ENCODE measurements at places on chromosomes 2 and 18. TPM values are rescaled to one million over a fixed set of nuclear protein-coding genes. Genes with fewer than 3 reads are reported as not detected.
A peak's percentile ranks its signal among the peaks of the same experiment; 100 is the strongest.

DNA sequence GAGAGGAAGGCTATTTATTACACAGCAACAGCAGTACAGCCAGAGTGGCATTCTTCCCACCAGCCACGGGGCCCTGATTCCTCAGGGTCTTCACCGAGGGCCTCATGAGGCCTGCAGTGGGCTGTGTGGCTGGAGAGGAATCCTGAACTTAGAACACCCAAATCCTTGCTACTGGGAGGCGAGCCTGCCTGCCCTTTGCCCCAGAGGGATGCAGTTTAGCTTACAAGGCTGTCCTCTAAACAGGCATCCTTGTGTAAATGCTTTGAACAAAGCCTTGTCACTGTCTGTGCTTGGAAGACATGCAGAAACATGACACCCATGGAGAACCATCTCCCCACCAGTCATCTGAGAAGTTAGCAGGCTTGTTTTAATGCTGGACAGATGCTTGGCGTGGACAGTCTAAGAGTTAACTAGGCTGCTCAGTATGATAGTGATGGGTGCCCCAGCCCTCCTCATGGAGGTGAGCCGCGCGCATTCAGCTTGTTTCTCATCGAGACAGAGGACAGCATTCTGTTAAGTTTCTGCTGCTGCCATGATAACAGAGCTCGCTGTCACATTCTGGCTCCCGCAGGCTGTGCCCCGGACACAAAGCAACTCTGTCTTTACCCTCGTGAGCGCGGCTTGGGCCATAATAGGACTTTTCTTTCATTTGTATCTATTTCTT, 42.9 kb downstream of the ADI1 start:
- DNase-seq = no peak

DNA sequence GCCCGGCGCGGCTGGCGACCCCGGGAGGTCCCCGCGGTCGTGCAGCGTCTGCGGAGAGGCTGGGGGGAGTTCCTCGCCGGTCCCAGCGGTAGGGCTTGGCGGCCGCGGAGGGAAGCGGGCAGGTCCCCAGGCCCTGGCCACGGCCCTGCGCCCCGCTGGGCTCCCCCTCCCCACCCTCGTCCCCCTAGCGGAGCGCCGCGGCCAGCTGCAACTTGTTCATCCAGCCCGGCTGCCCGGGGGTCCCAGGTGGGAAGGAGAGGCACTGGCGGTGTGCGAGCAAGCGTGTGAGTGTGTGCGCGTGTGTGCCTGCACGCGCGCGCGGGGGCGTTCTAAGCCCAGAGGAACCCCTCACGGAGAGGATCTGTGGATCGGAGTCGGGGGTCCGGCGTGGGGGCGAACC, 1.3 kb downstream of the PTPRM start:
- DNase-seq = no peak

DNA sequence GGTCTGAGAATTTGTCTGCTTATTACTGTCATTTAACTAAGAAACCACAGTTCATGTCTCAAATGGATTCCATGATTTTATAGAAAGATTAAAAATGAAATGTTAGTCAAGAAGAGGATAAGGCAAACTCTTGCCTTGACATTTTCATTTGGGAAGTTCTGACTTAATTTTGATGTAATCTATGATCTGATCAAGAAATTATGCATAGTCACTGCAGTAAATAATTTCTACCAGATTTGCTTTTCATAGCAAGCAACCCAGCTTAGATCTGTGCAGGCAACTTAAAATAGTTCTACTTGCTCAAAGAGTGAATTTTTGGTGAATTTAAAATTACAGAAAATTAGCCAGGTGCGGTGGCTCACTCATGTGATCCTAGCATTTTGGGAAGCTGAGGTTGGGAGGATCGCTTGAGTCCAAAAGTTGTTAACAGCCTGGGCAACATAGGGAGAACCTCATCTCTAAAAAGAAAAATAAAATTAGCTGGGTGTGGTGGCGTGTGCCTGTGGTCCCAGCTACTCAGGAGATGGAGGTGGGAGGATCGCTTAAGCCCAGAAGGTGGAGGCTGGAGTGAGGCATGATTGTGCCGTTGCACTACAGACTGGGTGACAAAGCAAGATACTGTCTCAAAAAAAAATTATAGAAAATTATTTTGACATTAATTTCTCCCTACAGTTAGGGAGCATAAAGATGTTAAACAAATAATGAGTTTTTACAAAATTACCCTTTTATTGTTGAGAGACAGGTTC, 158.7 kb upstream of the MYO3B start:
- DNase-seq = no peak

GRCh38 chr2:235005603-235006259, 53.9 kb downstream of the SH3BP4 start:
- no peak for DNase-seq

ARMC9 gene
- 68.2 TPM for total RNA-seq

- no peak for DNase-seq
Measured at GRCh38 chr18:38221476-38222100, 656.0 kb upstream of the CELF4 start.

- no peak for DNase-seq
Measured at GRCh38 chr2:54480025-54480424, 23.9 kb downstream of the SPTBN1 start.

- peak; percentile 71 for DNase-seq
Measured at GRCh38 chr2:142825861-142826260, 51.6 kb upstream of the KYNU start.

FAP gene
- 31.9 TPM for total RNA-seq

GRCh38 chr2:42224422-42225067, 55.4 kb downstream of the EML4 start:
- no peak for DNase-seq

GRCh38 chr2:23137166-23137565, 247.8 kb upstream of the KLHL29 start:
- DNase-seq = no peak

IHH gene
- not detected for total RNA-seq

- no peak for DNase-seq
Measured at GRCh38 chr18:11998193-11998592, 16.9 kb downstream of the IMPA2 start.

GRCh38 chr18:6355789-6356589, 58.7 kb downstream of the L3MBTL4 start:
- peak; percentile 67 for DNase-seq

- DNase-seq = no peak
Measured at GRCh38 chr18:12820506-12820905, 63.5 kb downstream of the PTPN2 start.

DNA sequence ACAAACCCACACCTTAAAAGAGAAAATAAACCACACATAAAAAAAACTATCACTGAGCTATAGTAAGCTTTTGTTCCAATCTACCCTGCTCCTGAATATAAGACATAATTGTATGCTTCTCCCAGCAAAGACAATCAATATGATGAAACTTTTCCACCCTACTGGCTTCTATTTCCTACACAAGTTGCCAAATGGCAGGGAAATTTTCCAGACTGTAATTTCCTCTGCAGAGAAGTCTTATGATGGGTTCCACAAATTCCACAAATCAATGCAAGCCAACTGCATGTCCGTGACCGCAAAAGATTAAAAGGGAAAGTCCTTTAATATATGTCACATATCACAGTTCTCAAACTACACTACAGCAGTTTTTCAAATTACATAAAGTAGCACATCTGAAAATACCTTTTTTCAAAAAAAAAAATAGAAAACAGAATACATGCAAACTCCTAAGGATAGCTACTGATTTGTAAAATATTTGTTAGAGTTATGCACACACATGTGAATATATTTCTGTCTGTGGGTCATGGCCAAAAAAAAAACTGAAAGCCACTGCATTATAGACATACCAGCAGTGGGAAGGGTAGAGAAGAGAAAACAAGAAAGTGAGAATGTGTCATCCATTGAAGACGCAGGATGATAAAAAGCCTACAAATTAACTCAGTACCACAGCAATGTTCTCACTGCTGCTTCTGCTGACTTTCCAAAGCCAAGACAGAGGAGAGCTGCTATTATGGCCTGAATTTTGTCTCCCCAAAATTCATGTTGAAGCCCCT, 61.4 kb downstream of the RPL31 start:
- DNase-seq = no peak

DNA sequence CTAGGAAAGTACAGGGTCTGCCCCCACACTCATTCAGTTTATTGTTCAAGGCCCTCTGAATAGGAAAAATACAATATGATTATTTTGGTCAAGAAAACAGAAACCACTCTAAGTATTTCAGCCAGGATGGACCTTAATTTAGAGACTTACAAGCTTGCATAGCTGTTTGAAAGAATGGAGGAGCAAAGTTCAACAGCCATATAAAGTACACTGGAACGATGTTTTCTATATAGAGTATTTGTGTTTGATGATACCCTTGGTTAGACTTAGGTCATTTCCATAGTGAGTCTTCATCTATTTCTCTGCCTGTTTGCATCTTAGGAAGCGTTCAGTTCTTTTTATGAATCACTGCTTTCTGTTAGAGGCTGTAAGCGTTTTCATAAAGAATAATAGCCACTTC, 366.2 kb downstream of the NUP35 start:
- DNase-seq = no peak

DNA sequence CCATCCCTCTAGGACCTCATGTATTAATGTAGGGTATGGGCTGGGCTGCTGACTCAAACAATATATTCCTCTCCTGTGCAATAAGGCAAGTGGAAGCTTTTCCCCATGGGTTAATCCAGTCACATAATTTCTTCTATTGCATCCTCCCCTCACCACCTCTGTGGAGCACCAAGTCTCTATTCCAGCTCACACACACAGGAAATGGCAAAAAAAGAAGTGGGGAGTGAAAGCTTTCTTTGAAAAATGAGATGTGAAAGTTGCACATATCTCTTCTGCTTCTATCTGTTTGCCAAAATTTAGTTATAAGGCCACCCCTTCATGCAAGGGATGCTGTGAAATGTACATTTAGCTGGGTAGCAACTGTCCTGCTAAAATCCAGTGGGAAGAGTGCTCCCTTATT, 121.3 kb downstream of the CDC42EP3 start:
- DNase-seq = no peak

- DNase-seq = no peak
Measured at GRCh38 chr2:176105730-176106580, 1.1 kb upstream of the HOXD11 start.

DNA sequence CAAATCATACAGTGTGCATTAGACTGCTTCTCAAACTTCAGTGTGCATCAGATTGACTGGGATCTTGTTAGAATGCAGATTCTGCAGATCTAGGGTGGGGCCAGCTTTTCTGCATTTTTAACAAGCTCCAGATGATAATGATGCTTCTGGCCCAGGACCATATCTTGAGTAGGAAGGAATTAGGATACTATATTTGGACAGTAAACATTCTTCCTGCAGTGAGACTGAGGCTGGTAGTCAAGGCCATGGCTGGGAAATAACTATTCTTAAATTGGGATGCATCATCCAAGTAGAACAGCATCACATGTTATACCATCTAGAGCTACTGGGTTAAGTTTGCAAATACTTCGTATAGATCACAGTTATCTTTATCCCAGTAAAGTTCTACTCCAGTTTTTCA, 28.4 kb upstream of the ARMC9 start:
- no peak for DNase-seq

GRCh38 chr2:9696731-9697130, 65.9 kb upstream of the YWHAQ start:
- DNase-seq = no peak

MATN3 gene
- 0.81 TPM for total RNA-seq

All from M059J (cell line).